ENCODE measurements at places on chromosomes 16 and 17.

DNA sequence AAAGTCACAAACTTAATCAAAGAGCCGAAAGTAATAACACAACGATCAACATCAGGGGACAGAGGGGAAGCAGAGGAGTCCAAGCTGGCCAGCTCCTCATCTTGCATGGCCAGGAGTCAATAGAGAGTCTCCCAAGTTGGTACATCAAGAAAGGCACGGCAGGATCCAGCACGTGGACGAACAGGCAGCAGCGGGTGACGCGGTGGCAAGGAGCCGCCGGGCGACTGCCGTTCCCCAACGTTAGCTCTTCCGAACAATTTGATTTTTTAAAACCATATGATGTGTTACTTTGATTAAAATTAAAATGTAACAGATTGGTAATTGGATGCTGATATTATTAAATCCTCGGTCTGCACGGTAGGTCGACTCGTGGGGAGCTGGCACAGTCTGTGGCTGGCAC, 81.8 kb upstream of the DOC2B start:
- no peak for DNase-seq

GRCh38 chr17:30454635-30455034, 22.6 kb upstream of the GOSR1 start:
- no peak for DNase-seq

- DNase-seq: no peak
These were observed 28.7 kb upstream of the C16orf95 start for GRCh38 chr16:87345726-87346424.

- no peak for DNase-seq
These were observed 6.3 kb downstream of the CMIP start for GRCh38 chr16:81450783-81451491.

- DNase-seq: no peak
These were observed 5.3 kb downstream of the MNT start for GRCh38 chr17:2395258-2396181.
